HL-60 (cell line): ENCODE measurements at places on chromosomes 2 and 18.

DNA sequence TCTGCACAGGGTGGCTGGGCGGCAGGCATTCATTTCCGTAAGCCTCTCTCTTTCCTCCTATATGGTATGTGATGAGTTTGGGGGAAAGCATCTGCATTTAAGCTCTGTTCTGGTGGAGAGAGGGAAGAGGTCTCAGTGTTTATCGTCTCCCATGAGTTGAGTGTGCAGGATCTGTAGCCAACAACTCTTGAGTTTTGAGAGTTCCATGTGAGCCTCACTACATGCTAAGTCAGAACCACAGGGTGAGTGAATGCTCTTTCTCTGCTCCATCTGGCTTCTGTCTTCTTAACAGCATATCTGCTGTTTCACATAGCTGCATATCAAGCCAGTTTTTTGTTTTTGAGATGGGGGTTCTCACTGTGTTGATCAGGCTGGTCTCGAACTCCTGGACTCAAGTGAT, 22.7 kb downstream of the RAB31 start:
- no peak for DNase-seq

DNA sequence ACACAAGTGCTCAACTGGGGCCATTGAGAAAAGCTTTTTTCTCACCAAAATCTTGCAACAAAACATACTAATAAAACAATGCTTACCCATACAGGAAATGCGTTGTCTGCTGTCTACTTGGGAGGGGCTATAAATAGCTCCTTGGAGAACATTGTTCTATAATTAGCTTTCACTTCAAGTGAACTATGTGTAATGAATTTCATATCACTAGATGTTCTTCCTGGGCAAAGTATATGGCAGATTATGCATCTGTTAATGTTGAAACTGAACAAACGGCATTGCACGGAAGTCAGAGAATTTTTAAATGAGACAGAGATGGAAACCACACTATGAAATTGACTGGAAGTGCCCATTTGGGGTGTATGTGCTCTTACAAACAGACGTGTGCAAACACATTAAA, 6.4 kb upstream of the NPAS2 start:
- DNase-seq: no peak

DNA sequence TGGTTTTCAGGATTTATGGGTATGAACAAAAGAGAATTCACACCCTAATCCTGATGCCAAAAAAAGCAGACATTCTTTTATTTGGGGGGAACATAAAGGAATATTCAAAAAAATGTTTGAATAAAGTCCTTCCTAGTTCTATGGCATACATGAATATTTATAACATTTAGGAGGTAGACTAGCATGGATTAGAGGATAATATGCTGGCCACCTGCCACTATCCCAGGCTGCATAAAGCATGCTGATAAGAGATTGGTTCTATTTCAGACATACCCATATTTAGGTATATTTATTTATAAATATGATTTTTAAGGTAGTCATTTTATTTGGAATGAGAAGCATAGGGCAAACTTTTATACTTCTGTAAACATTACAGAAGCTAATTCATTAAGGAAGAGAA, 34.9 kb upstream of the MAP3K20 start:
- no peak for DNase-seq

GRCh38 chr2:14776216-14776615, 143.7 kb downstream of the LRATD1 start:
- DNase-seq: no peak

GRCh38 chr2:109526442-109526970, 87.3 kb downstream of the SEPTIN10 start:
- no peak for DNase-seq

GRCh38 chr2:39385172-39385571, 51.9 kb downstream of the MAP4K3 start:
- DNase-seq: no peak

- DNase-seq: peak; percentile 93
Measured at GRCh38 chr2:127197475-127198385, 22.4 kb downstream of the CYP27C1 start.

DNA sequence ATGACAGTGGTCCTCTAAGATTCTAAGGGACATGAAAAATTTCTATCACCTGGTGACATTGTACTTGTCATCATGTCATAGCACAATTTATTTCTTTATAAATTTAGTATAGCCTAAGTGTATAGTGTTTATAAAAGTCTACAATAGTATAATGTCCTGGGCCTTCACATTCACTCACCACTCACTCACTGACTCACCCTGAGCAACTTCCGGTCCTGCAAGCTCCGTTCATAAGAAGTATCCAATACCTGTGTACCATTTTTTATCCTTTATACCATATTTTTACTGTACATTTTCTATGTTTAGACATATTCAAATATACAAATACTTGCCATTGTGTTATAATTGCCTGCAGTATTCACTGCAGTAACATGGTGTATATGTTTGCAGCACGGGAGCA, 72.8 kb upstream of the DSEL start:
- DNase-seq: no peak

- DNase-seq: no peak
Measured at GRCh38 chr18:26267357-26267930, 41.2 kb downstream of the TAF4B start.

DNA sequence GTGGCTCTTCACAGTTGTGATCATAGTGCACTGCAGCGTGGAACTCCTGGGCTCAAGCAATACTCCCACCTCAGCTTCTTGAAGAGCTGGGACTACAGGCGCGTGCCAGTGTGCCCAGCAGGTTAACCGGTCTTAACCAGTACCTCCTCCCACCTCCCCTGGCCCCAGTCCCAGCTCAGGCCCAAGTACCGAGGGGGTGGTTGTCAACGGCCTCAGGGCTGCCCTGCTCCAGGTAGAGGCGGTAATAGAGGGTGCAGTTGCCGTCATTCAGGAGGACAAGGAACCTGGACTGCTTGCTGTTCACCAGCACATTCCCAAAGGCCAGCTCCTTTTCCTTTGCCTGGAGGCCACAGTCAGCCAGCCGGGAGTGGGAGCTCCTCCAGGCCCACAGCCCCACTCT, 19.7 kb downstream of the CFAP65 start:
- DNase-seq: no peak

- DNase-seq: no peak
Measured at GRCh38 chr18:78685250-78685979, 294.2 kb upstream of the SALL3 start.

DNA sequence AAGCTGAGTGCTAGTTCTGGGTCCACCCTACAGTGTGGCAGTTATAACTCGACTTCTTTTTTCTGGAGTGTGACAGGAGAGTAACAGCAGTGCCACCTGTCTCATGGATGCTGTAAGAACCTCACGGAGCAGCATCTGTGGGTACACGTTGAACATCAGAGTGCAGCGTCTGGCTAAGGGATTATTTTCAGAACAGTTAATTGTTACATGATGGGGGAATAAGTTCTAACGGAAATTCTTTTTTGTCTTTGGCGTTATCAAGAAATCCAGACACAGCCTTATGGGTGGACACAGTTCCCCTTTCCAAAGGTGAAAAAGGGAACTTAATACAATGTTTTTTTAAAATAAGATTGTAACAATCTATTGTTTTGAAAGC, 28.3 kb upstream of the TOGARAM2 start:
- DNase-seq: peak; percentile 76
